T-helper 17 cell (primary cell): ENCODE measurements at places on chromosomes 16 and 17. TPM values are rescaled to one million over a fixed set of nuclear protein-coding genes. Genes with fewer than 3 reads are reported as not detected.

GRCh38 chr17:4852567-4853207, 19.5 kb downstream of the MINK1 start:
- DNase-seq = no peak

Gene CDH3
- total RNA-seq = 0.42 TPM

Gene DYNC1LI2
- 97.1 TPM for total RNA-seq

Gene SLC5A2
- total RNA-seq = 1.3 TPM

GRCh38 chr17:47847341-47848197, 3.4 kb downstream of the SP6 start:
- DNase-seq = no peak

- DNase-seq = no peak
These were observed 588 bp upstream of the SMTNL2 start for GRCh38 chr17:4583782-4584100.

Gene CYLD
- 411 TPM for total RNA-seq

- no peak for DNase-seq
These were observed 9.4 kb upstream of the ELAC2 start for GRCh38 chr17:13027246-13027645.

DNA sequence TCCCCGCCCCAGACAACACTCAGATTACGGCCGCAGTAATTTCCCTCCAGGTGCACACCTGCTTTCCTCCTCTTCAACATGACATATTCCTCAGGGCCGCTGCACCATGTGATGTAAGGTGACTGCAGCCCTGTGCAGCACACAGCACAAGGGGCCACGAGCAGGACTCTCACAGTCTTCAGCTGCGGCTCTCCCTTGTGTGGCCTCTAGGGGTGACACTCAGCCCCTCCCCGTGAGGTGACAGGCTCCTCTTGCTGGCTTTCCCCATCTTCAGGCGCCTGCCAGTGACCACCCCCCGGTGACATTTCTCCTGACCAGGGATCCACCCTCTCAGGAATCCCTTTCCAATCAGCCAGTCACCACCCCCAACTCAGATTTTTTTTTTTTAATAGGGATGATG, 31.3 kb upstream of the ABCC3 start:
- no peak for DNase-seq

- DNase-seq = no peak
These were observed 159.5 kb downstream of the RBFOX1 start for GRCh38 chr16:7492122-7492521.

DNA sequence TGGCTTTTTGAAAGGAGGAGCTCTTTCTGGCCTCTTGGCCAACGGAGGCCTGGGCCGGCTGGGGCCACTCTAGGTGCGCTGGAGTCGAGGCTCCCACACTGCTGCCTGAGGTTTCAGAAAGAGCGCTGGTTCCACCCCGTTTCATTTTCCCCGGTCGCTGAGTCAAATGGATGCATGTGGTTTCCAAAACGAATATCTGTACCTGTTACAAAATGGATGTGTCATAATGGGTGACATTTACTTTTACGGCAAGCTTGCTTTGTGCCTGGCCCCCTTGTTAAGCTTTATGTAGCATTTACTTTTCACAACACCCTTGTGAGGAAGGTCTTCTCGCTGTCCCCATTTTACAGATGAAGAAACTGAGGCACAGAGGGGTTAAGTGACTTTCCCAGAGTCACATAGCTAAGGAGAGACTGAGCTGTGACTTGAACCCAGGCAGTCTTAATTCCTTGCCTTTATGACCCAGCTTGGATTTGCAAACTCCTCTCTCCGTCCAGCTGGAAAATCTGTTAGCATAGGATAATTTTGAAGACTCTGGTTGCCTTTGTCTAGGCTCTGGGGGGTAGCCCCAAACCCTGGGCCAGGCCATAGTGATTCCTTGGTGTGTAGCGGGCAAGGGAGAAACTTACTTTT, 10.6 kb downstream of the KSR1 start:
- DNase-seq = peak; percentile 17

DNA sequence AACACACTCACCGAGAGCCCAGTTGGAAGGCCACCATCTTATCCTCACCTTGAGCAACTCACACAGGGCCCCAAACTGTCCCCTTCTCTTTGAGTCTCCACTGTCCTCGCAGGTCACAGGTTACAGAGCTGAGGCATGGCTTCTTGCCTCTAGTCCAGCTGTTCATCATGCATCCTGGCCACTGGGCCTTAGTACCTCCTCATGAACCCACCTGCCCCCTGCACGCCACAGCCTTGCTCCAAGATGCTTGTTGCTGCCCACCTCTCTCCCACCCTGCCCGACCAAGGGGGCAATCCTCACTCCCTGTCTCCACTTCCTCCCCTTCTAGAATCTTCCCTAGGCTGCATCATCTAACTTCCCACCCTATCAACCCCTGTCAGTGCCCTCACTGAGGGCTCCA, 17.1 kb downstream of the CDH5 start:
- no peak for DNase-seq

Gene UBE2I
- total RNA-seq = 249 TPM

- DNase-seq = no peak
These were observed 9.4 kb upstream of the MYLK3 start for GRCh38 chr16:46757339-46758050.

Gene TP53TG3C
- total RNA-seq = not detected

DNA sequence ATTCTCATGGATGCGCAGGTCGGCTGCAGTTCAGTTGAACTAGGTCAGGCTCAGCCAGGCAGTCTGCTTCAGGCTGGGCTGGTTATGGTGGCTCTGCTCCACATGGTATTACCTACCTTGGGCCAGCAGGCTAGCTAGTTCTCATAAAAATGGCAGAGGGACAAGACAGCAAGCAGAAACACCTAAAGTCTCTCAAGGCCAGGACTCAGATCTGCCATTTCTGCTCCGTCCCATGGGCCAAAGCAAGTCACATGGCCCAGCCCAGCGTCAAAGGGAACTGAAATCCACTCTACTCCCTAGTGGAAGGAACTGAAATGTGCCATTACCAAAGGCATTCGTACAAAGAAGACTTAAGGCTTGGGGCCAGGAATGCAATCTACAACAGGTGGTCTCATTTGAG, 160.0 kb downstream of the TMEM132E start:
- no peak for DNase-seq

GRCh38 chr17:42422412-42422957, 571 bp downstream of the CAVIN1 start:
- DNase-seq = no peak

Gene SYT17
- total RNA-seq = not detected

Gene NRN1L
- total RNA-seq = 2.5 TPM

- DNase-seq = no peak
These were observed 3.2 kb downstream of the DPH1 start for GRCh38 chr17:2033153-2033552.

DNA sequence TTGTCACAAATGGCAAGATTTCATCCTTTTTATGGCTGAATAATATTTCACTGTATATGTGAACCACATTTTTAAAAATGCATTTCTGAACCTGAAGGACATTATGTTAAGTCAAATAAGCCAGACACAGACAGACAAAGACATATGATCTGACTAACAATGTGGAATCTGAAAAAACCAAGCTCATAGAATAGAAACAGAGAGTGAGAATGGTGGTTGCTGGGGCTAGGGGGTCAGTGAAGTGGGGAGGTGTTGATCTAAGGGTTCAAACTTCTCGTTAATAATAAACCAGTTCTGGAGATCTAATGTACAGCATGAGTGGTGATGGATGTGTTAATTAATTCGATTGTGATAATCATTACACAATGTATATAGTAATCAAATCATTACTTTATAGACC, 475.1 kb downstream of the WWOX start:
- no peak for DNase-seq

GRCh38 chr16:23847948-23848347, 12.2 kb downstream of the PRKCB start:
- DNase-seq = no peak

DNA sequence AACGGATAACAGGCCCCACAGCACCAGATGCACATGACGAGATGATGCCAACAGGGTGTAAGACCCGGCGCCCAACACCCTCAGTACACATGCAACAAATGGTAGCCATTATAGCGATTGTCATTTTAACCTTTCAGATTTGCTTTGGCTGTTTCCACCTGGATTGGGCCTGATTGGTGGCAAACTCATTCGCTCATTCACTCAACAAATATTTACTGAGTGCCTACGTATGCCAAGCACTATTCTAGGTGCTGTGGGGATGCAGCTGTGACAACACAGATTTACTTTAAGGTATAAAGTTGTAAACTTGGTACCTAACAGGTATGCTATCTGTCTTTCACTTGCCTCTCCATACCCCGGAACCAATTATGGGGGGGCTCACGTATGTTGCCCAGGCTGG, 66.8 kb downstream of the SRCIN1 start:
- no peak for DNase-seq

- DNase-seq = no peak
These were observed 37.6 kb upstream of the PIRT start for GRCh38 chr17:10875430-10875851.

Gene HSPB9
- total RNA-seq = not detected

DNA sequence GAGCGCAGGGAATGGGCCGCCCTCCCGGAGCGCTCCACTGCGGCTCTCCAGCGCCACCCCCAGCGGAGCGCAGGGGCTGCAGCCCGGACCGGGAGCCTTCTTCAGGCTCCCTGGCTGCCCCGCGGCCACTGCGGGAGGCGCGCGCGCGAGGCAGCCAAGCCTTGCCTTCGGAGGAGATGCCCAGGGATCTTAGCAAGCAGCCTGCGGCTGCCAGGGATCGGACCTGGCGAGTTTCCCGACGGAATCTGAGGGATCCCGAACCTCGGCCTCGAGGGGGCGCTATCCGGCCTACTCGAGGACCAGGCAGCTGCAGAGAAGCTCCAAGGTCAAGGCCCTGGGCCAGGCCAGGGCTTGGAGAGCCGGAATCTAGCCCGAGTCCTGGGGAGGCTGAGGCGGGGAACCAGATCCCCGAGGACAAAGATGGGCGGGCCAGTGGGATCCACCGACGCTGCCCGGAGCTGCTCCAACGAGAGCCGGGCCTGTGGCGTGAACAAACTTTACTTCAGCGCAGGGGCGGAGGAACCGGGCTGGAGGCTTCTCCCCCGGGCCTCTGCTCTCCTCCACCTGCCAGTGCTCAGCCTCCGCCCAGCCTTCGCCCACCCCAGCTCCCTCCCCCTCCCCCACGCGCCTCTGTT, at the start of gene IRX6:
TSS of gene IRX6 (plus strand) at position 567 of the 635 bp plus-strand sequence. CDS start 889 bp downstream, outside the sequence.
- no peak for DNase-seq
